ENCODE measurements at places on chromosomes 16 and 17.

GRCh38 chr17:69057280-69057679, 3.4 kb downstream of the ABCA9 start:
- no peak for DNase-seq

DNA sequence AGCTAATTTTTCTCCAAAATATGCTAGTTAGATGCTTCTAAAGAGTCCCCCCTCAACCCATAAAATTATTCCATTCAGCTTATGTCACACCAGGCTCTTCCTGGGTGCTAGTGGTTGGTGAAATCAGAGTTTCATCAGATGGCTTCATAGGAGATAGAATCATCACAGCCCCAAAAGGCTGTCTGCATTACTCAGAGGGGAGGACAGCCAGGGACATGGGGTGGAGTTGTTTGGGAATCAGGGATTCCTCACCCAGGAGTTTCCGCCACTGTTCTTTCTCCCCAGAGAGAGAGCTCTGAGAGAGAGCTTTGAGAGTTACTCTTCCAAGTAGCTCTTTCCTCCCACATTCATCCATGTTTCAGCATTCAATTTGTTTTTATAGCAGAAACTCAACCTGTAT, 288 bp upstream of the KRT34 start:
- DNase-seq: no peak

DNA sequence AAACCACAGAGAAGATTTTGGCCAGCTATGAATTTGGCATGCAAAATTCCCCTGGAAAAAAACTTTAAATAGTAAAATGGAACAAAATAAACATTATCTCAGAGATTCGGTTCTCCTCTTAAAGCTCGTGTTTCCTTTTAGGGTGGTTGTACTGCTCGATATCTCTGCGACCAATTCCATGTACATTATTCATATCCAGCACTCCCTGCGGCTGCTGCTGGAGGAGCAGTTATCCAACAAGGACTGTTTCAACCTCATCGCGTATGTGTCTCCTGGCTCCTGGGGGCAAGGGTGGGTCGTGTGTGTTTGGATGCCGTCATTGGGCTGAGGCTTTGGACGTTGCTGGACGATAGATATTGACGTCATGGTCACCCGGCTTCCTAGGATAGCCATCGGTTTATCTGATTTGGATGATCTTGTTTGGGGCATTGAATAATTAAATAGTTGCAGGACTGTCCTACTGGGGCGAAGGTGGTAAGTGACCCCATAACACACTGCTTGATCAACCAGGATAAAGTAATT, 33.8 kb downstream of the VWA3A start:
- no peak for DNase-seq

DNA sequence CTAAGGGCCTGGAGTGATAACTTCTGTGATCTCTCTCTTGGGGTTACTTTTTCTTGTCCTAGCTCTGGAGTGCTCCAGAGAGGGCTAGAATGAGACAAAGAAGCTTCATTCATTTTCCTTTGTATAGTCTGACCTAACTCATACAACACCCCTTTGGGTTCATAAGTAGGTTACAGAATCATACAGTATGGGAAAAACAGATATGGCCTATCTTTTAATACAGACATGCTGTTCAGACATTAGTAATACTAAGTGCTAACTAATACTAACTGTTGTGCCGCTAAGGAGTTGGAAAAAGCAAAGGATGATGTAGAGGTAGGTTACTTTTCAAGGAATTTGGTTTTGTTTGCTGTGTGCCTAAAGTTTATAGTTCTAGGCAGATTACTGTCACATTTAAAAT, 84.7 kb downstream of the NLK start:
- no peak for DNase-seq

- no peak for DNase-seq
These were observed 1.5 kb downstream of the ABCC1 start for GRCh38 chr16:15950869-15951268.

GRCh38 chr17:79393358-79394052, 217.3 kb downstream of the RBFOX3 start:
- DNase-seq: peak; percentile 54

GRCh38 chr16:75088216-75088615, 28.4 kb downstream of the LDHD start:
- no peak for DNase-seq

DNA sequence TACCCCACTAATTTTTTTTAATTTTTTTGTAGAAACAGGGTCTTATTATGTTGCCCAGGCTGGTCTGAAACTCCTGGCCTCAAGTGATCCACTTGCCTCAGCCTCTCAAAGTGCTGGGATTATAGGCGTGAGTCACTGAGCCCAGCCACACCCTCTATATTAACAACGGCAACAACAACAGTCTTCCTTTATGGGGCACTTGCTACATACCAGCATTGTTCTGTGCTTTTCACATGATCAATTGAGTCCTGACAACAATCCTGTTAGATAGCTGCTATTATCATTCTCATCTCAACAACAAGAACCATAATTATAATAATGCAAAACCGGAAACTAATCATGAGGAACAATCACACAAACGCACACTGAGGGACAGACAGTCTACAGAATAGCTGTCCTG, 12.6 kb upstream of the ARL5C start:
- no peak for DNase-seq

GRCh38 chr16:14366974-14367707, 262.9 kb downstream of the PARN start:
- no peak for DNase-seq

DNA sequence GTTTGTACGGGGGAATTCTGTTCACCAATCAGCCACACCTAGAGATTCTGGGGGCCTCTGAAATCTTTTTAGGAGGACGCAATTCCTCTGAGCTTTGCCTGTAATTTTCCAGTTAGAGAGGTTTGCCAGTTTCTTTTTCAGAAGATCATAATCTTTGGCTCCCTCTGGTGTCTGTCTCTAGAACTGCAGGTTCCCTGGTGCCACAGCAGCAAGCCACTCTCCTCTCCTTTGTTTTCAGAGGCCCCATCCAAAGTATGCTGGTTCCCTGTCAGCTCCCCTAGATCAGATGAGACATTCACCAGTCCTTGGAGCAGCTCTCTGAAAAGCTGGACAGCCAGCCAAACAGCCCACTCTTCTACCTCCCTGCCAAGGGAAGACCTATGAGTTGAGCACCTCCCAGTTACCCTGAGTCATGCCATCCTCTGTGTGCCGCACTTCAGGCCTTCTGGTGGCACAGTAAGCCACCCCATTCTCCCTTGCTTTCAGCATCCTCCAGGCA, 36.1 kb downstream of the RNF112 start:
- peak; percentile 58 for DNase-seq

DNA sequence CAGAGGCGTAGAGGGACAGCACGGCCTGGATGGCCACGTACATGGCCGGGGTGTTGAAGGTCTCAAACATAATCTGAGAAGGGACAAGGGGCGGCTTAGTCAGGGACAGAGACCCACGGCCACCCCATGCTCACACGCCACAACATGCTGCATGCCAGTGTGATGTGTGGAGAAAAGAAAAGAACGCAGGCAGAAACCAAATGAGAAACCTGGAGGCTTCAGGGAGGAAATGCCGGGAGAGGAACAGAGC, 1.1 kb downstream of the ACTG1 start:
- DNase-seq: no peak

DNA sequence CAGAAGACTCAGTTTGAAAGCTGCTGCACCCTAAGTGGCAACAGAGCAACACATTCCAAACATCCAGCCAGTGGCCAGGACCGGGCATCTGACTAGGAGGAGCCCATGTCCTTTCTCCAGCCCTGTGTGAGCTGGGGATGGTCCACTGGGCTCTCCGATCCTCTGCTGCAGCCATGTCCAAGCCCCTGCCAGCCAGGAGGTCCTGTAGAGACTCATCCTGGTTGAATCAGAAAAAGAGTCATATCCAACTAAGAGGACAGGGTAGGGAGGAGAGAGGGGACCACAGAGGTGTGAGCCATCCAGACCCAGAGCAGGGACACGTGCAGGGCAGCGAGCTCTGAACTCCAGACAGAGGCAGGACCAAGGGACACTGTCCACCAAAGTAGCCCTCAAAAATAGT, 163.0 kb upstream of the CDH5 start:
- DNase-seq: no peak

GRCh38 chr16:30069611-30070462, 4.3 kb downstream of the ALDOA start:
- DNase-seq: no peak

DNA sequence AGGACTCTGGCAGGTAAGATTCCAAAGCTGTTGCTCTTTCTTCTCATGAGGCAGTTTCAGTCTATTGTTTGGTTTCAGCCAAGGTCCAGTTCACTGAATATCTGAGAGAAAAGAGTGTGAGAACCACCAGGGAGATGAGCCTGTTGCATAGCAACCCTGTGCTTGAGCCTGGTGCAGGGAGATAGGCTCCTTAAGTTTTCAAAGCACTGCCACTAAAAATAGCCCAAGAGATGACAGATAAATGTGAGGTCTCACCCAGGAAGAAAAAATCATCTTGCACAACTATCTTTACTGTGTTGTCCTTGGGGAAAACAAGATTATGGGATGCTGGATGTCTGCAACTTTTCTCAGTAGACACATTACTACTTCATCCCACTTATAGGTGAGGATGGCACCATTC, 26.2 kb upstream of the NUDT7 start:
- no peak for DNase-seq

DNA sequence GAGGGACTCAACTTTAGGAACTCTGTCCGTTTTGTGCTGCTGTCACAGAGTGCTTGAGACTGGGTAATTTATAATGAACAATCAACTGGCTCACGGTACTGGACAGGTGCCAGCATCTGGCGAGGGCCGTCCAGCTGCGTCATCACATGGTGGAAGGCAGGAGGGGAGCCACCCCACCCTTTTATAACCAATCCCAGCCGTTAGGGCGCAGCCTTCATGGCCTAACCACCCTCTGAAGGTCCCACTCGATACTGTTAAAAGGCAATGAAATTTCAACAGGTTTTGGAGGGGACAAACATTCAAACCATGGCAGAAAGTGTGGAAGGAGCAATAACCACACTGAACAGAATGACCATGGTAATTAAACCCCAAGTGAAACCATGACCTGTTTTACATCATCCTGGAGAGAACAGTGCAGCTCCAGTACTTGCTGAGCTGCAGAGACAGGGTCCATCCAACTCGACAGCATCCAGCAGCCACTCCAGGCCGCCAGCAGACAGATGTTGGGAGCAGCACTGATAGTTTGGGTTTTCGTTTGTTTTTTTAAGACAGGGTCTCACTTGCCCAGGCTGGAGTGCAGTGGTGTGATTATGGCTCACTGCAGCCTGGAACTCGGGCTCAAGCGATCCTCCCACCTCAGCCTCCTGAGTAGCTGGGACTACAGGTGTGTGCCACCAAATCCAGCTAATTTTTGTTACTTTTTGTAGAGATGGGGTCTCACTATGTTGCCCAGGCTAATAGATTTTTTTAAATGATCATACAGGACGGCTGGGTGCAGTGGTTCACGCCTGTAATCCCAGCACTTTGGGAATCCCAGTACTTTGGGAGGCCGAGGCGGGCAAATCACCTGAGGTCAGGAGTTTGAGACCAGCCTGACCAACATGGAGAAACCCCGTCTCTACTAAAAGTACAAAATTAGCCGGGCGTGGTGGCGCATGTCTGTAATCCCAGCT, 11.0 kb downstream of the CHMP6 start:
- DNase-seq: no peak

GRCh38 chr17:77315551-77316190, 174.9 kb downstream of the SEC14L1 start:
- no peak for DNase-seq

DNA sequence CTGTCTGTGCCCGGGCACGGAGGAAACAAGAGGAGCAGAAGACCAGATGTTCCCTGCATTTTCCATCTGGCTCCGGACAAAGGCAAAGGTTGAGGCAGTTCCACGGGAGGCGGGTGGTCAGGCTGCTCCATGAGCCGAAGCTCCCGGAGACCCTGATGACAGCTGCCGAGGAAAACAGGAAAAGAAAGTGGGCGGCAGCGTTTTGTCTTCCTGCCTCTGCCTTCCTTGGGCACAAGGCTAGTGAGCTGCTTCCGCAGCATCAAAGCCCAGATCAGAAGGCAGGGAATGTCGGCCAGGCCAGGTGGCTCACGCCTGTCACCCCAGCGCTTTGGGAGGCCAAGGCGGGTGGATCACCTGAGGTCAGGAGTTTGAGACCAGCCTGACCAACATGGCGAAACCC, 16.2 kb downstream of the SLC43A2 start:
- DNase-seq: no peak

- DNase-seq: no peak
These were observed 15.9 kb downstream of the SLC46A1 start for GRCh38 chr17:28390141-28390540.

DNA sequence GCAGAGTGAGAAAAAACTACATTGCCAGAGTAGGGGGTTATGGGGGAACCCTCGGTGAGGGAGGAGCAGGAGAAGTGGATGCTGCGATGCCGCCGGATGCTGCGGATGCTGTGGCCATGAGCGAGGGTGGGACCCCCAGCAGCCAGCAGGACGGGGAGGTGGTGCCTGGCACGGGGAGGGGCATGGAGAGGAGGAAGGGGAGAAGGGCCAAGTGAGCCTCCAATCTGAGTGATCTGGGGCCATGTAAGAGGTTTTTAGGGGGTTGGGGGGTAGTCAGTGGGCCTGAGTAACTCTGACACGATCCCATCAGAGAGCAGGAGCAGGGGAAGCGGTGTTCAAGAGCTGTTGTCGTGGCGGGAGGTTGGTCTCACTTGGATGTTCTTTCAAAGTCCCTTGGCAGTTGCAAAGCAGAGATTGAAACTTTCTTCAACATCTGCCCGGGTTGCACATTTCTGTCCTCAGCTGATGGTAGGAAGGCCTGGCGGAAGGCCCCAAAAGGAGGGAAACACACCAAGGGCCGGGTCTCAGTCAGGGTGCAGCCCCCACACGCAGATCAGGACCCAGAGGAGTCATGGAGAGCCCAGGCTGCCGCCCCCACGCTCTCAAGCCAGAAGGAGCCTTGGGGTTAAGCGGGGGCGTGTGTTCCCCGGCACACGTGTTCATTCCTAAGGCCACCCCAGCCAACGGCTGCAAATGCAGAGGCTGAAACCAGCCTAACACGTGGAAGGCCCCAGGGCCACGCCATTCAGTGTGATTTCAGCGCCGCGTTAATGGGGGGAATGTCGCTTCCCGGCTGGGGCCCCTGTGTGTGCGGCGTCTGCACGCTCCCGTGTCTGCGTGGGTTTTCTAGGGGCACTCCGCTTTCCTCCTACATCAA, 81.7 kb downstream of the ZDHHC7 start:
- no peak for DNase-seq

- DNase-seq: no peak
These were observed 1.6 kb downstream of the KCNH4 start for GRCh38 chr17:42179335-42179734.

- DNase-seq: no peak
These were observed 426.0 kb upstream of the CDH11 start for GRCh38 chr16:65547772-65548446.
